ENCODE measurements at places on chromosomes 2 and 18.

- peak; percentile 26 for DNase-seq
Observed at GRCh38 chr2:30149513-30149912, 2.7 kb downstream of the YPEL5 start.

- DNase-seq: no peak
Observed at GRCh38 chr2:192407692-192408091, 213.0 kb upstream of the TMEFF2 start.

DNA sequence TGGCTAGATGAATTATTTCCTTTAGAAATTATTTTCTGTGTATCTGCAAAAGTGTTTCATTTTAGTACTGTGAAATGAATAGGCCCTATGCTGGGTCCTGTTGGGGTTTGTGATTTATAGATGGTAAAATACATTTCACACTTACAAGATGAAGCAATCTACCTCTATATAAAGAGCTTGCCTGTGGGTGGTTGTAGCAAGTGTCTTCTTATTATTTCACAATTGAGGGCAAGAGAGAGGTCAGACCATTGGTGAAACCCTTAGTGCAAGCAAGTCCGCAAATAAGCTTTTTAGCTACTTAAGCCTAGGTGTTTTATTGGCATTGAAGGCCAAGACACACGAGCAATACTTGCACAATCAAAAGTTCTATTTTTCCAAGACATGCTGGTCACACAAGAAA, 153.1 kb downstream of the FMNL2 start:
- no peak for DNase-seq

GRCh38 chr2:231429152-231429551, 33.6 kb downstream of the B3GNT7 start:
- DNase-seq: no peak

GRCh38 chr2:232299084-232299483, 79.5 kb upstream of the ALPP start:
- DNase-seq: no peak

DNA sequence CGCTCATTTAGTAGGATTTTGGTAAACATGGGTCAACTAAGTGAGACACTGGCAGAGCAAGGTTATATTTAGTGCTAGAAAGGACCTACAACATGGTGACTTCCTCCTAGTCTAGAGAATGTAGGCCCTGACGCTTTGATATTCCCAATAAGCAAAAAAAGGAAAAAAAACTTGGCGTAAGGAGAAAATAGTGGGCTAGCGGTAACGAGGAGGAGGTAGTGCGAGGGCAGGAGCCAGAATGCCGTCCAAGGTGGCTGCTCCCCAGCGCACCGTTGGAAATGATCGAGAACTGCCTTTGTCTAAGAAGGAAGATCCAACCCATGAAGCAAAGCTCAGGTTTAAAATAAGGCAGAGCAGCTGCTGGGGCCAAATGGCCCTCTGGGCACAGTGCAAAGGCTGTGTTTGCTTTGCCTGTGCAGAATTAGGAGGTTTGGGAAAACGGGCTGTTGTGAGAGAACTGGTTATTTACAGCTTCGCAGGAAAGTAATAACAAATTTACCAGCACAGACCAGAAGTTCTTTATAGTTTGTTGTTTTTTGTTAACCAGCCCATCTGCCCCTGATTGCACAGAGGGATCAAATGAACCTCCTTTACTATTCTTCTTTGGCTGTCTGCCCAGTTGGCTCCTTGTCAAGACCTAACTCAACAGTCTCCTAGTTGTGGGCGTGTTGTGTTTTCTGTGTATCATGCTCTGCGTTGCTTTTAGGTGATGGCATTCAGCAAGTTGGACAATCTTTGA, 86.6 kb downstream of the ITGB1BP1 start:
- DNase-seq: no peak

DNA sequence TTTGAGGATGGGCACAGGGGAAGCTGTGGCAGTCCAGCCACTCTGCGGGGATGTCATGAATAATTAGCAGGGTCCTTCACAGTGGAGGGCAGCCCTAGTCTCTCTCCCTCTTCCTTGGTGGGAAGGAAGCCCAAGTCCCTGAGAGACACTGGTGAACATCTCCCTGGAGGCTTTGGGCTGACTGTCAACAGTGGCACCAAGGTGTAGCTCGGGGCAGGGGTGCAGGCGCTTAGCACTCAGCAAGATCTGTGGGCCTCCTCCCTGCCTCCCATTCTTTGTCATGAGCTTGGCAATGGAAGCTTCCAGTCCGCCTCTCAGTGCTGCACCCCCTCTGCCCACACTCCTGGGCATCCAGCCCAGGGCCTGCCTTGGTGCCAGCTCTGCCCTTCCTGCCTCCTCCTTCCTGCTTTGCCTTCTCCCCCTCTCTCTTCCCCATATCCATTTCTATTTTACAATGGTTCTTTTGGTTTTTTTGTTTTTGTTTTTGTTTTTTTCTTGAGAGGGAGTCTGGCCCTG, 59.4 kb downstream of the STEAP3 start:
- DNase-seq: no peak

DNA sequence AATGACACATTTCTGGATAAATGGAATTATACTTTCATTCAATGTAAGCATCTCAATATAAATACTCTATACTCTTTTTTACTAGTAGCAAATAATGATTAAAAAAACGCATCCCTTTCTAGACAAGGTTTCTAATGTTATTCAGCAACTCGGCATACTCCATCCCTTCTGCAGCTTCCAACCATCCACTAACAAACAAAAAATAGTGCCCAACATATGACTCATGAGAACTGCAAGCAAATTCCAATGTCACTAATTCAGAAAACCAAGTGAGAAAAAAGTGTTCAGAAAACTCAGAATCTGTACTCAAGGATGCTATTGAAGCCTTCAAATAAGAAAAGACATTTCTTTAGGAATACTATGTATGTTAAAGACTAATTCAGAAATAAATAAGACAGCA, 140.0 kb downstream of the BAZ2B start:
- DNase-seq: no peak
